ENCODE measurements at places on chromosomes 12 and 14.

DNA sequence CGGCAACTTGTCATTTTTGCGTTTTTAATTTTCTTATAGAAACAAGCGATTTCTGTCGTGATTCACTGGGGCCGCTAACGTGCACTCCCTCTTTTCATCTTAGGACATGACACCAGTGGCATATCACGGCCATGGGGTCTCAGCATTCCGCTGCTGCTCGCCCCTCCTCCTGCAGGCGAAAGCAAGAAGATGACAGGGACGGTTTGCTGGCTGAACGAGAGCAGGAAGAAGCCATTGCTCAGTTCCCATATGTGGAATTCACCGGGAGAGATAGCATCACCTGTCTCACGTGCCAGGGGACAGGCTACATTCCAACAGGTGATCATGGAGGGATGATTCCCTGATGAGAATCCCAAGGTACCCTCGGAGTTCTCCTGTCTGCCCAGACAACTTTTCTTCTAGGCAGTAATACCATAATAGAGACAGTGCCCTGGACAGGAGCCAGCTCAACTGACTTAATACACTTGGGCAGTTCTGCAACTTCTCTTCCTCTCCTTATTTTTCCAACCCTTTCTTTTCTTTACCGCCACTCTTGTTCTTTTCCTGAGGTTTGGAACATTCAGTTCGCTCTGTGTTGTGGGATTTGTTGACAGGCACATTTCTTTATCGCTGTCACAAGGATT, 821 bp downstream of the TMEM106C start:
- DNase-seq = no peak

GRCh38 chr12:125860672-125861288, 795.5 kb downstream of the AACS start:
- DNase-seq = no peak

DNA sequence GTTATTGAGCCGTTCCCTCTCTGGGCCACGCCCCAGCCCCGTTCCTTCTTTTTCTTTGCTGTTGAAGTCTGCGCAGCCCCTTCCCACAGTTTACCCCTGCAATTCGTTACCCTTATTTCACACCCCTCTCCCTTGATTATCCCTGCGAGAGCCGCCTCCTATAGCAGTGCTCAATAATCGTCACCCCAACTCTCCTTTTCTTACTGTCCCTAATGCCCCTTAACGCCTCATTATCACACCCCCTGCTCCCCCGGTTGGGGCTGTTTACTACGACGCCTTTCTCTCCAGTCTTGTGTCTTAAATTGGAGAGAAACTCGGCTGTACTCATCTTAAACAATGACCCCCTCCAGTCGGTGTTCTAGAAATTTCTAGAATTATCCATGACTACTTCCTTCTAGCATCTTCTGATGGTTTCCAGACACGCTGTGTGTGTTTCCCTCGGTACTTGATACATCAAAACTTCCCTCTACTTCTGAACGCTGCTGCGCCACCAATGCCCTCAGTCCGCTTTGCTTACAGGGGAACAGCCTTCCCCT, 713 bp upstream of the FBXL14 start:
- DNase-seq = no peak

DNA sequence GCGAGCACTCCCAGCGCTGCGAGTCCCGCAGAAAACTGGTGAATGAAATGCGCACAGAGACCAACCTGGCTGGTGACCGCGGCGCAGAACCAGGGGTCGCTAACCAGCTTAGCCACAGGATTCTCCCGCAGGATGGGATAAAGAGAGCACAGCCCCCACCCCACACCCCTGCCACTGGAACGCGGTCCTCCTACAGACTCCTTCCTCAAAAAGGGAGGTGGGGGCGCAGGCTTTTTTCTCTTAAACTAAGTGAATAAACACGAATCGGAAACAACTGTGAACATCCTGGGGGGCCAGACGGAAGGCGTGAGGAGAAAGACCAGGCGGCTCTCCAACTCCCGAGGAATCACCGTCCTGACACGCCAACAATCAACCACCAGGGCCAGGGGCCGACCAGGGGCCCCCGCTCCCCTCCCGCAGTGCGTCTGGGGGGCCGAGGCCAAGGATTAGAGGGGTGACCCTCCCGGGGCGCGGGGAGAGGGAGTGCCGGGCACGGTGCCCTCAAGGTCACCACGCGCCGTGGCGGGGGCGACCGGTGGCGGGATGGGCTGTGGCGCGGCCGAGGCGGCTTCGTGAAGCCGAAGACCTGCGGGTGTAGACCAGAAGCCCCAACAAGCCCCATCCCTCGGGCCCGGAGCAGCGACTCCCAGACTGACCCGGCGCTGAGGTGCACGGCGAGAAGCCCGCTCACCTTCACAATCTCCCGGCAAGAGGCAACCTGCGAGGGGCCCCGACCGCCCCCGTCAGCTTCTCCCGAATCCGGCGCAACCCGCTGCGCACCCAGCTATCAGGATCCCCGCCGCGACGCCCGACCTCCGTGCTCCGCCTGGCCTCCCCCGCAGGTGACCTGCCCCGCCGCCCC, 704 bp downstream of the ATP2B1 start:
- no peak for DNase-seq

DNA sequence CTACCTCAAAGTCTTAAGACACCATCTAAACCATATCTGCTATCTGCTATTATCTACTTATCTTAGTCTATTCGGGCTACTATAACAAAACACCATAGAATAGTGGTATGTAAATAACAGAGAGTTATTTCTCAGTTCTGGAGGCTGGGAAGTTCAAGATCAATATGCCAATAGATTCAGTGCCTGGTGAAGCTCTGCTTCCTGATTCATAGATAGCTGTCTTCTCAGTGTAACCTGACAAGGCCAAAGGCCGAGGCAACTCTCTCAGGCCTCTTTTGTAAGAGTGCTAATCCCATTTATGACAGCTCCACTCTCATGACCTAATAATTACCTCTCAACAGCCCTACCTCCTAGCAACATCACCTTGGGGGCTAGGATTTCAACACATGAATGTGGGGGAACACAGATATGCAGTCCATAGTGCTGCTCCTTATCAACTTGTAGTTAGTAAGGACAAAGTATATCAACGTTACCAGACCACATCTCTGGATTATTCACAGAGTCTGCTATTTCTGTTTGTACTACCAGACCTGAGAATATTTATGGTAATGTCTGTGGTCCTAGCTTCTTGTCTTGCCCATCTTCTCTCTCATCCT, 297.8 kb downstream of the FOXG1 start:
- DNase-seq = no peak

Measured in NCI-H2107 (cell line).